ENCODE measurements at places on chromosomes 5 and 9.

DNA sequence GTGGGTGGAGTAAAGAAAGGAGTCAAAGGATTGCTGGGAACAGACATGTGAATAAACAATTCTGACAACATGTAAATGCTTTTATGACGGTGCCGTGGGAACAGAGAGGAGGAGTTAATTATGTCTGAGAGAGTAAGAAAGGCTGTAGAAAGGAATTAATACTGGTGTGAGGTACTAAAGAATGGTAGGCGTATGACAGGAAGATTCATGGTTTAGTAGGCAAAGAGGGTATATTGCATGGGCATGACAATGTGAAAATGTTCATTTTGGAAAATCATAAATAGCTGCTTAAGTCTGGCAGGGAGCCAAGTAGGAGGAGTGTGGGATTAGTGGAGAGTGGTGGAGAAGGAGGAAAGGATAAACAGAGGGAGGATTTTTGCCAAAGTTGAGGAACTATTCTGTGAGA lies 19.7 kb downstream of the NAA35 start:
- DNase-seq, result peak; percentile 41

GRCh38 chr5:164799391-164799790 lies 1294.0 kb downstream of the MAT2B start:
- DNase-seq, result no peak

GRCh38 chr9:72980600-72981265 lies 27.9 kb upstream of the ALDH1A1 start:
- DNase-seq, result peak; percentile 14

GRCh38 chr9:136496801-136497620 lies 14.2 kb upstream of the SEC16A start:
- no peak for DNase-seq

DNA sequence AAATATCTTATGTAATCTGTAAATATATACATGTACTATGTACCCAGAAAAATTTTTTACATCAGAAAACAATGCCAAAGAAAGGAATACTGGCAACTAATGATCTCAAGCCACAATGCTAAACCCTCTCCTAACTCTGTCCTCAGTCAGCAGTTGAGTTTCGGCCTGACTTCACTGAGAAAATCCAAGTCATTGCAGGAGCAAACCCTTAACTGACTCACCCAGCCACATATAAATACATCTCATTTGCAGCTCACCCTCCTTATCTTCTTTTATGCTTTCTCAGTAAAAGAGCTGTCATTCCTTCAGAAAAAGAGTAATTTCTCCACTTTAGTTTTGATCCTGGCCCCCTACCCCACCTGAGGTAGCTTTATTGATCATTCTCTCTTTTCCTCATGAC lies 46.1 kb upstream of the TMED7 start:
- peak; percentile 69 for DNase-seq

GRCh38 chr5:54024466-54024865 lies 285.9 kb downstream of the ARL15 start:
- DNase-seq, result no peak

- DNase-seq, result no peak
Measured at GRCh38 chr5:56615361-56616153, 199.8 kb upstream of the MAP3K1 start.

- peak; percentile 24 for DNase-seq
Measured at GRCh38 chr5:168128111-168128510, 163.3 kb upstream of the WWC1 start.

Data from astrocyte of the hippocampus (primary cell).